ENCODE measurements at places on chromosomes 1 and 21.

GRCh38 chr1:229452956-229453801, 19.3 kb upstream of the ACTA1 start:
- ATAC-seq, result no peak

- peak; percentile 91 for ATAC-seq
Observed at GRCh38 chr1:156510709-156511108, 10.1 kb upstream of the MEF2D start.

DNA sequence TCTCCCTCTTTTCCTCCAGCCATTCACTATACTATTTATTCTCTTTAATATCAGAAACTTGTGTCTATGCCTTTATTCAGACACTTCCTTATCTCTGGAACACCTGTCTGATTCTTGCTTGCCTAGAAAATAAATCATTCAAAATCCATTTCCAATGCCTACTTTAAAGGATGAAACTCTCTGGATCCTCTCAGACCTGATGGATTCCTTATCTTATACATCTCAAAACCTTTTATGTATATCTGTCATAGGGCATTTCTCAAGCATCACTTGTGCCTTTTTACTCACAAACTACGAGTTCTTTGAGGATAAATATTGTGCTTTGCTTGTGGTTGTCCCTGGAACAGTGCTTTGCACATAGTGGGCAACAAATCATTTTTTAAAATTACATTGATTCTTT, 3.8 kb upstream of the ATP6V1G3 start:
- ATAC-seq, result no peak

DNA sequence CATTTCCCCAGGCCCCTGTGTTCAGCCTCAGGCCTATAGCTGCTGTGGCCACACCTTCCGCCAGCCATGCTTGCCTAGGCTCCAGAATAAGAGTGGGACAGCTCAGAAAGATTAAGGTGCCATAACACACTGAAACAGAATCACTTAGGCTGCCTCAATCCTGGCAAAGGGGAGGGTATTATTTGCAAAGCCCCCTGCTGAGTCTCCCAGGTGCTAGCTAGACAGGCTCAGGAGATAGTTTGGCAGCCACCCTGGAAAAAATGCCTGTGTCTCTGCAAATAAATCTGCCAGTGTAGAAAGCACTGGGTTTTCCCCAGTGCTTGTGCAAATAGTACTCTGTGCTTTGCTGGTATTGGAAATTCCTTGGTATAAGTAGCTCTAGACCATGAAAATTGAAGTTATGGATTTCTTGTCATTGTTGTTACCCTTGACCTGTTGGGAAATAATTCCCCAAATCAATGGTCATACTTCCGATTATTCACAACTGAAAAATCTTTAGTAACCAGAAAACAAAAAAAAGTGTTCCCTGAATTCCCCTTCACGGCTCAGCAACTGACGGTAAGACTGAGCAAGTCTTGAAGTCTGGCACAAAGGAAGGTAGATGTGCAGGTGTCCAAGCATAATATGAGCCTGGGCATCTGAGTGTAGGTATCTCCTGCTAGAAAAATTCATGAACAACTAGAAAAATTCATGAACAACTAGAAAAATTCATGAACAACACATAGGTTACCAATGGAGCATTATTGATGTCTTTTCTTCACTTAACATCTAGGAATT, 56.9 kb downstream of the PROX1 start:
- ATAC-seq, result no peak

- ATAC-seq, result no peak
Observed at GRCh38 chr1:84311296-84311695, 9.8 kb downstream of the SAMD13 start.

DNA sequence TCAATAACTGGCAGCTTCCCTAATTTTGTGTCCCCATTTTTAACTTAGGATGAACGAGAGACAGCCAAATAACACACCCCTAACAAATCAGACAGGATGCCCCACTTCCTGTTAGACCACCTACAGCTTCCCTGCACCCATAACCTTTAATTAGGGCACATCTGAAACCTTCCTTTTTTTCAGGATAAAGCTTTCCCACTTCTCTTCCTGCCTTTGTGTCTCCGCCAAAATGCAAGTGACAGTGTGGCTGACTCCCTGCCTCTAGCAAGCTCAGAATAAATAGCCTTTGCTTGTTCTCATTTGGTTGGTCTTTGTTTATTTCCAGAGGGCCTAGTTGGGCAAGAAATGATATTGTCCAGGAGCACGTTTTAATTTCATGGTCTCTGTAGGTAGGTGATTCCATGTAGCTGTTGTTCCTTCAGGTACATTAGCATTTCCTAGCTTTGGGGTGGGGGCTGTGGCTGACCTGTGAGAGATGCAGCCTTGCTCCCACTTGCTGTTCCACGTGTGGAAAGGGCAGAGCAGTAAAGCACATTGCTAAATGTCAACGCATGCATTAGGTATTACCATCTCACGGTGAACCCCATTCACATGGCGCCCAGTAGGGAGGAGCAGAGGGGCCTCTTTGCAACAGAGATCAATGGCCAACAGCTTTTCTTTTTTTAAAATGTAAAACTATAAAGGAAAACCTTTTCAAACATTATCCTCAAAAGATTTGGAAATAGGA, 154.9 kb downstream of the ST6GALNAC3 start:
- ATAC-seq, result no peak

- ATAC-seq, result no peak
Observed at GRCh38 chr1:245463392-245464165, 308.8 kb downstream of the KIF26B start.

GRCh38 chr1:240611228-240611618, 732 bp downstream of the GREM2 start:
- ATAC-seq, result no peak

GRCh38 chr1:221743416-221744208, 1.7 kb upstream of the DUSP10 start:
- no peak for ATAC-seq

DNA sequence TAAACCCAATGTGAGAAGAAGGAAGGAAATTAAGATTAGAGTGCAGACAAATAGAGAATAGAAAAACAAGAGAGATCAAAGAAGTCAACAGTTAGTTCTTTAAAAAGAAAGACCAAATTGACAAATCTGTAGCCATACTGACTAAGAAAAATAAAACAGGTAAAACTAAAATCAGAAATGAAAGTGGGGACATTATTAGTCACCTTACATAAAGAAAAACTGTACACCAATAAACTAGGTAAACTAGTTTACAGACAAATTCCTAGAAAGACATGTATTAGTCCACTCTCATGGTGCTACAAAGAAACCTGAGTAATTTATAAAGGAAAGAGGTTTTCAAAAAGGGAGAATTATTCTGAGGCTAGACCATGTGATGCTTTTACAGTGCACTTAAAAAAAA, 22.3 kb downstream of the BLZF1 start:
- no peak for ATAC-seq
